ENCODE measurements at places on chromosomes 12 and 14.

- DNase-seq, result no peak
Measured at GRCh38 chr12:96255077-96255476, 60.9 kb downstream of the ELK3 start.

DNA sequence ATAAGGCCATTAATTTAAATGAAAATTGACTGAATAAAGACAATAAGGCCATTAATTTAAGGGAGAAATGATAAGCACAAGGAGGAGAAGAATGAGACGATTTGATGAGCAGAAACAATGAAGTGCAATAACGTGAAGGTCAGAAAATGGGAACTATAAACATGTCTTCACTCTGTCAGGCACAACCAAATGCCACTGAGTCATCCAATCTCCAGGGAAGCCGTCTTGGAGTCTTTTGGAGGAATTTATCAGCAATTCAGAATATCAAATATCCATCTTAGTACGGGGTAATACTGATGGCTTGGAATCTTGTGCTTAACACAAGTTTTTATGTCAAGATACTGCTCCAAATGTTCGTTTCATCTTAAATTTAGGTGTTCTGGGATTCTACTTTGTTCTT is 159.9 kb downstream of the CAPZA3 start:
- no peak for DNase-seq

DNA sequence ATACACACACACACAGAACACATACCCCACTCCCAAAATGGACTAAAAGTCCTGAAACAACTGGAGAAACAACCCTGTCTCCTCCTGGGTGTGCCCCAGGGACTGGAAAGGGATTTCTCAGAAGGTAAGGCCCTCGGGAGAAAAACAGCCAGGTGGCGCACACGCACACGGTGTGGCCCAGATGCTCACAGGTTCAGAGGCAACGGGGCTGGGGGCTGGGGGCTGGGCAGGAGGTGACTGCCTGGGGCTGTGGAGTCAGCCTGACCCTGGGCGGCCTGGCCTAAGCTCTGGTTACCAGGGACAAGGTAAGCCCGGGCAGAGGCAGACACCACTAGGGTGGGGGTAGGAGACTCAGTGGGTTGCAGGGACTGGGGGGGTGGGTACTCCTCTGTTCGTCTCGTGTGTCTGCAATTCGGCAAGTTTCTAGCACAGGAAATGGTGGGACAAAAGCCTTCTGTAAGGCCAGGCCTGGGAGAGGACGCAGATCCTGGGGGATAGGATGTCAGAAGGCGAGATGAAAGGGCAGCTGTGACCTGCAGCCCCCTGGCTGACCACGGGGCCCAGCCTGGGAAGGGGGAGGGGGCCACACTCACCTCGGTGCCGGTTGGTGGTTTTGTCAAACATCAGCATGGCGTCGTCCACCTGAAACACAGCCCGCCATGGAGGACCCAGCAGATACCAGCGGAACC is 10.4 kb downstream of the MSI1 start:
- no peak for DNase-seq

DNA sequence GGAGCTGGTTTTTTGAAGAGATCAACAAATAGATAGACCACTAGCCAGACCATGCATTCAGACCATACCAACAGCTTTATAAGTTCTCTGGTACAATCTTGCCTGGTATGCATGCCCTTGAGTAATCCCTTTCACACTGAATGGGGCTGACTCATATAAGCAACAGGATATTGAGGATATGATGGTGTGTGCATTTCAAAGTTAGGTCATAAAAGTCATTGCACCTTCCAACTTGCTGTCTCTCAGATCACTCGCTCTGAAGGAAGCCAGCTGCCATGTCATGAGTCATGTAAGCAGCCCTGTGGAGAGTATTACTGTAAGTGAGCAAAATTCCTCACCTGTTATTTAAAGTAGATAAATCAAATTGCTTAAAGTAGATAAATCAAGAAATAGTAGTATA is 45.0 kb upstream of the OR6J1 start:
- DNase-seq, result no peak

DNA sequence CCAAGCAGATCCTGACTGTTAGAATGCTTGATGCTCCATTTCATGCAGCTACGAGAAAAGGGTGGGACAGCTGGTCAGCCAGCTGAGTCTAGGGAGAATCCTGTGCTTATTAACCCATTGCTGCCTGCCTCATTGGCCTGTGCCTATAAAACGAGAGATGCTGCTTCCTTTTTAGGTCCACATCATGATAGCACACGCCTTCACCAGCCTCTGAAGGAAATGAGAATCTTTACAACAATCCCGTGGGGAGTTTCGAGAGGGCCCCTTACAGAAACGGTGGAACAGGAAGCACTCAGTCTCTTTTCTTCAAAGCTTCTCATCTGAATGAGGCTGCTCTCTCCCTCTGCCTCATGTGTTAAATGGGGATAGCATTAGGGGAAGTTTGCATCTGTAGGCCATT is 147.3 kb upstream of the RFLNA start:
- DNase-seq, result no peak

- DNase-seq, result no peak
Measured at GRCh38 chr12:93563807-93564538, 8.5 kb upstream of the SOCS2 start.

- no peak for DNase-seq
Measured at GRCh38 chr12:57898308-57898970, 42.9 kb upstream of the ATP23 start.

- DNase-seq, result no peak
Measured at GRCh38 chr14:63766611-63767010, 38.7 kb upstream of the SGPP1 start.

DNA sequence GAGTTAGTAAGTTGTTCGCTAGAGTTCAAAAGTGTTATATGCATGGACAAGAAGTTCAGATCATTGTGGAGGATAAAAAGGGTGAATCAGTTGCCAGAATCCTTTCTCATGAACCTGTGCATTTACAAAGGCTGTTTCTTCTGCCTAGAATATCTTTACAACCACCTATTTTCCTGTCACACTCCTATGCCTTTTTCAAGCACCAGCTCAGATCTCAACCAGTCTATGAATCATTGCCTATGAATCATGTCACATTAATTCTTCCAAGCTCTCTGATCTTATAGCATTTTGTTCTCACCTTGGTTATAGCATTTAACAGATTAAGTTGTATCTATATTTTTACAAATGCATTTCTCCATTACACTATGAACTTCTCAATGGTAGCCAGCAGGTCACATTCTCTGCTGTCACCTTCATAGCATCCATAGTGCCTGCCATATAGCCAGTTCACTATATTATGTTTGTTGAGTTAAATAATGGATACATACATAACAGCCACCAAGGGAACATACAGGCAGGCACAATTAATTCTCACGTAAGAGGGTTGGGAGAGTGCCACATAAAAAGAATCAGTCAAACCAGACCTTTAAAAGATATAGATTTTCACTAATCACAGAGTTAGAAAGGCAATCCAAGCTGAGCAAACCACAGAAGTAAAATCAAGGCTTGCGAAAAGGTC is 573.0 kb downstream of the FOXG1 start:
- no peak for DNase-seq

- DNase-seq, result peak; percentile 34
Measured at GRCh38 chr12:29103539-29103974, 45.5 kb upstream of the FAR2 start.

DNA sequence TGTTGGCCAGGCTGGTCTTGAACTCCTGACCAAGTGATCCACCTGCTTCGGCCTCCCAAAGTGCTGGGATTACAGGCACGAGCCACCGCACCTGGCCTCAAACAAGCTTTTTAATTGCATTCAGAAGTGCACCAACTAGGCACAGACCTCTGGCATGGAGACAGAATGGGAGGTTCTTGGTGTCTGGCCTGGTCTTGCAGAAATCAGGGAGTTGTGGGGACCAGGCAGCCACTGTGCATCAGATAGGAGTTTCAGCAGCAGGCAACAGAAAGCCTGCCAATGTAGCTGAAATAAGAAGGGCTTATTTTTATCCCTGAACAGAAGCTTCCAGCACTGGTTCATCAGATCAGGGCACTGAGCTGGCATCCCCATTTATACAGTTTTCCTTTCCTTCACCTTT is 22.2 kb upstream of the TCL1B start:
- DNase-seq, result no peak

GRCh38 chr12:52423035-52423434 is 11.1 kb downstream of the KRT75 start:
- no peak for DNase-seq

- no peak for DNase-seq
Measured at GRCh38 chr14:19771895-19772430, 1.3 kb upstream of the OR4M1 start.

- no peak for DNase-seq
Measured at GRCh38 chr14:78863143-78863542, 693.0 kb downstream of the NRXN3 start.

GRCh38 chr12:116700066-116700465 is 37.8 kb downstream of the SPRING1 start:
- DNase-seq, result no peak

DNA sequence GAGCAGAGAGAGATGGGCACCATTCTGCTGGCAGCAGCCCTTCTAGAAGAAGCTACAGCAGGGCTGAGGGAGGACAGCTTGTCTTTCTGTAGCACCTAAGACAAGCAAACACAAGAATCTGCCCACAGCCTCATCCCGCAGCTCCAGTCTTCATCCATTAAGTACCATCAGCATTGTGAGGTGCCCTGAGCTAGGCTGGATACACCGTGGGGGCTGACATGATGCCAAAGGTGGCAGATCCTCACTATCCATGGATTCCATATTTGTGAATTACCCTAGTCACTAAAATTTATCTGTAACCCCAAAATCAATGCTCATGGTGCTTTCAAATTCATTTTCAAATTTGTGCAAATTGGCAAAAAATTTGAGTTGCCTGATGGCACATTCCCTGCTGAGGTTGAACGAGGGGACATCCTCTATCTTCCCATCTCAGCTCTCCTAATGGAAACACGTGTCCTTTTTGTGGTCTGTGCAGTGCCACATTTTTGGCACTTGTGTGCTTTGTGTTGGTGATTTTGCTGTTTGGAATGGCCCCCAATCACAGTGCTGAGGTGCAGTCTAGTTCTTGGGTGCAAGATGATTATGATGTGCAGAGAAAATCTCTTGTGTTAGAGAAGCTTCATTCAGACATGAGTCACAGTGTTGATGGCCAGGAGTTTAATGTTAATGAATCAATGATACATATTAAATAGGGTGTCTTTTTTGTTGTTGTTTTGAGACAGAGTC is 7.0 kb downstream of the PITPNM2 start:
- no peak for DNase-seq

DNA sequence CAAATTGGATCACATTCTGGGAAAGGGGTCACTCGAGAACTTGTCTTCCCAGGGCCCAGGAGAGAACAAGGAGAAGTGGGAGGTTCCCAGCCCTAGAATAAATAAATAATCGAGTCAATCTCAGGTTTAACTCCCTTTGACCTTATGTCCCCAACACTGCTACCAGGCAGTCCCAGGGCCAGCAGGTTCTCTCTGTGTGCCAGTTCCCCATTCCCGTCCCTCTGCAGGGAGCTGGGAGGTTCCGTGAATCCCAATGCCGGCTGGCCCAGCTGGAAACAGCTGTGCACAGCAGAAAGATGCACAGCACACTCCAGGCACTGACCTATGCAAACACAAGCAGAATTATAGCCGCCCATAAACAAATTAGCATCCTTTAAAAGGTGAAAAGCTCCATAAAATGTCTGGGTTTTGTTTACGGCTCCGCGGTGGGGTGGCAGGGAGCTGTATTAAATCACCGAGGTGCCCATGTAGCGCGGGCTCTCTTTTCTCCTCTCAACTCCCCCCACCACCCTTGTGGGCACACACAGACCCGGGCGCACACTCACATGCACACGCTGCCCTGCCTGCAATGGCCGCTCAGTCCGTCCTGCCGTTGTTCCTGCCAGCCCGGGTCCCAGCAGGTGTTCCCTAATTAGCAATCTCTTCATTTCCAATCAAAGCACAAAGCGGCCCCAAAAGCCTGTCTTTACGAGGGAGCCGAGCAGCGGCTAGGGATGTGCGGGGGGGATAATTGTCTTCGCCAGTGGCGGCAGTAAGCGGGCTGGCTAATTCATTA is 46.6 kb upstream of the ESRRB start:
- DNase-seq, result no peak

- DNase-seq, result no peak
Measured at GRCh38 chr12:34033628-34034296, 11.5 kb downstream of the ALG10 start.

DNA sequence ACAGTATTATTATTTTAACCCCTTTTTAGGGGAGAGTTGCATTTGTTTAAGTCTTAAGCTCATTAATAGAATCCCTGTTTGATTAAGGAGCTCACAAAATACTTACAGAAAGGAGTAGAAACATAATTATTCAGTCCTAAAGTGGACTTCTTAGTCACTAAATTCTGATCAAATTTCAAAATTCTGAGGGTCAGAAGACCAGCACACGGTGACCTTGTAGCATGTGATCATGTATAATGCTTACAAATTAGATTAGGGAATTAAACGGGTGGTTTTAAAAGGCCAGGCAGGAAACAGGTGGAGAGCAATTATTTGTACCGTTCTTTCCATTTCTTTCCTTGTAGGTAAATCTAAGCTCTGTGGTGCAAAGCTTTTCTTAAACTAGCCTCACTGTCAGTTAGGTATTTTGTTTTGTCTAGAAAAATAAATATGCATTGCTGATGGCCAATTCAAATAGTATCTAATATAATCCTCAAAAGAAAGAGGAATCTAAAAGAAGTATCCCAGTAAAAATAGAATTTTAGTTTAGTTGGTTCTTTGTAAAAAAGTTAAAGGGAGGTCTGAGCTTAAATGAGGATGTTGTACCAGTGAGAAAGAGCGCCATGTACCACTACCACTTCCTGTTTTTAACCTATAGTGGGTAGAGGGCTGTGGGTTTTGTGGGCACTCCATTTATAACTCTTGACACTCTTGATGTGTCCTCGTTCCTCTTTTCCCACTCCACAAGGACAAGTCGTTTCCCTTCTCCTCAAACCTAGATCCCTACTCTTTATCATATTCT is 51.1 kb downstream of the SLC38A1 start:
- peak; percentile 57 for DNase-seq

DNA sequence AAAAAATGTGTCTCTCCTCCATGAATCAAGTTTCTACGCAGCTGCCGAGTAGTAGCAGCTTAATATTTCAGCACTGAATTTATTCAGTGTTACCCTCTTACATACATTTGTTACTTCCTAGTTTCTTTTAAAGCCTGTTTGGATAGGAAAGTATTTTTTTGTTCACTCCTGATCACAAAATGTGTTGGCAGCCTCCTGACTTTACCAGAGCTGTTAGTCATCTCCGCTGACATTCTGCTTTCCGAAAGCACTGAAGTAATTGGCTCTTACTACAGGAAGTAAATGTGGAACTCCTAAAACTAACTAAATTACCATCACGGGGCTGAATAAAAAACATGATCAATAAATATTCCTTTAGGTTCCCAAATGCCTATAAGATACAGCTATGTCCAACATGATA is 225.5 kb downstream of the EPS8 start:
- no peak for DNase-seq

GRCh38 chr14:53093206-53093605 is 59.9 kb downstream of the DDHD1 start:
- no peak for DNase-seq

Data from effector memory CD8-positive, alpha-beta T cell (primary cell).